Renal cortex interstitium (tissue), 15 donors: ENCODE measurements at places on chromosomes 6 and 20. TPM values are rescaled to one million over a fixed set of nuclear protein-coding genes. Genes with fewer than 3 reads are reported as not detected.

The MAP7 gene
- 32.5 TPM for polyA plus RNA-seq

The GRM4 gene
- 0.74 TPM for polyA plus RNA-seq

The LCA5 gene
- 11.4 TPM for polyA plus RNA-seq

The IYD gene
- polyA plus RNA-seq = 4.6 TPM

The RSPO3 gene
- 21.6 TPM for polyA plus RNA-seq

The OTOR gene
- polyA plus RNA-seq = 0.20 TPM

The NHLRC1 gene
- 2.6 TPM for polyA plus RNA-seq

The FAM162B gene
- polyA plus RNA-seq = 8.2 TPM

The SLA2 gene
- polyA plus RNA-seq = 0.62 TPM

The BTBD9 gene
- polyA plus RNA-seq = 15.5 TPM

The BCAS1 gene
- 2.5 TPM for polyA plus RNA-seq

The B3GAT2 gene
- 2.4 TPM for polyA plus RNA-seq

The RGS17 gene
- 2.4 TPM for polyA plus RNA-seq

The SYNCRIP gene
- 155 TPM for polyA plus RNA-seq

The C2 gene
- 3.0 TPM for polyA plus RNA-seq

The CRISP3 gene
- 0.17 TPM for polyA plus RNA-seq

The KCNK16 gene
- not detected for polyA plus RNA-seq

The MAPK13 gene
- 27.0 TPM for polyA plus RNA-seq

The ELOVL4 gene
- polyA plus RNA-seq = 3.7 TPM

The GHRH gene
- not detected for polyA plus RNA-seq

The CGA gene
- 3.5 TPM for polyA plus RNA-seq

The SMOC2 gene
- polyA plus RNA-seq = 28.5 TPM

The GMPR gene
- polyA plus RNA-seq = 11.4 TPM

The LAMA2 gene
- 33.6 TPM for polyA plus RNA-seq

The NR2E1 gene
- not detected for polyA plus RNA-seq

The XPO5 gene
- 50.7 TPM for polyA plus RNA-seq

The BTNL2 gene
- 1.3 TPM for polyA plus RNA-seq

The CLVS2 gene
- polyA plus RNA-seq = 0.29 TPM
